Thymus (tissue), 14 donors: ENCODE measurements at places on chromosomes 12 and 14. TPM values are rescaled to one million over a fixed set of nuclear protein-coding genes. Genes with fewer than 3 reads are reported as not detected.

Gene CCDC38
- total RNA-seq: 0.05 TPM

Gene PTPRQ
- total RNA-seq: 0.05 TPM

Gene SLC6A13
- 0.28 TPM for total RNA-seq

Gene DLGAP5
- total RNA-seq: 67.6 TPM

Gene SCARB1
- total RNA-seq: 3.2 TPM

Gene EIF2S3B
- total RNA-seq: 1.1 TPM

Gene KLRK1
- total RNA-seq: 13.4 TPM

Gene THAP2
- 9.8 TPM for total RNA-seq

Gene SRRM4
- total RNA-seq: under 0.01 TPM

Gene C14orf119
- 52.9 TPM for total RNA-seq

Gene CLEC4C
- 1.4 TPM for total RNA-seq

Gene DLK1
- 4.8 TPM for total RNA-seq

Gene VPS33A
- total RNA-seq: 20.3 TPM

Gene PPP4R4
- 0.24 TPM for total RNA-seq

Gene FAM177A1
- 25.3 TPM for total RNA-seq

Gene SERPINA9
- 0.05 TPM for total RNA-seq

Gene CAPZA3
- not detected for total RNA-seq

Gene OR5AU1
- total RNA-seq: not detected

Gene AGAP2
- total RNA-seq: 14.4 TPM

Gene PIGH
- total RNA-seq: 20.7 TPM

Gene SLC25A21
- 0.90 TPM for total RNA-seq

Gene KICS2
- 4.4 TPM for total RNA-seq

Gene MYL2
- 0.42 TPM for total RNA-seq

Gene KLHL33
- total RNA-seq: 0.80 TPM

Gene AICDA
- 0.42 TPM for total RNA-seq

Gene ARHGAP9
- total RNA-seq: 71.1 TPM

Gene POTEG
- not detected for total RNA-seq

Gene SMAGP
- total RNA-seq: 1.5 TPM

Gene SYNDIG1L
- total RNA-seq: under 0.01 TPM

Gene CPSF6
- 32.0 TPM for total RNA-seq

Gene LRRC10
- 0.05 TPM for total RNA-seq

Gene AKAP3
- total RNA-seq: 0.76 TPM

Gene HPD
- total RNA-seq: 0.19 TPM

Gene STAB2
- total RNA-seq: 0.24 TPM

Gene AKAP5
- total RNA-seq: 2.2 TPM

Gene CKAP4
- 6.8 TPM for total RNA-seq
